HEK293T (cell line): ENCODE measurements at places on chromosomes 16 and 17.

- peak; percentile 45 for DNase-seq
Measured at GRCh38 chr16:56013962-56014552, 138.9 kb upstream of the CES5A start.

- DNase-seq, result no peak
Measured at GRCh38 chr16:75477680-75478473, 13.4 kb upstream of the TMEM170A start.

DNA sequence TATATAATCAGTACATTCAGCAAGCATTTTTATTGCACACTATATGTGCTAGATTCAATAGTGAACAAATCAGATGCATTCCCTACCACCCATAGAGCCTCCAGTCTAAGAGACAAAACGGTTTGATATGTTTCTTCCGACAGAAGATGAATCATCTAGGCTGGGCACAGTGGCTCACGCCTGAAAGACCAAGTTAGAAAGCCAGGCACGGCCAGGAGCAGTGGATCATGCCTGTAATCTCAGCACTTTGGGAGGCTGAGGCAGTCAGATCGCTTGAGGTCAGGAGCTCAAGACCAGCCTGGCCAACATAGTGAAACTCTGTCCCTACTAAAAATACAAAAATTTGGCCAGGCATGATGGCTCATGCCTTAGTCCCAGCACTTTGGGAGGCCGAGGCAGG, 18.3 kb upstream of the COPRS start:
- no peak for DNase-seq

- no peak for DNase-seq
Measured at GRCh38 chr17:41593306-41593981, 6.7 kb upstream of the KRT14 start.
